Stimulated activated CD4-positive, alpha-beta T cell treated with anti-CD3 and anti-CD28 coated beads, Interleukin-1b, Interleukin-23, amount 100 ng/mL, for 4 hours (primary cell): ENCODE measurements at places on chromosomes 11 and 22.

DNA sequence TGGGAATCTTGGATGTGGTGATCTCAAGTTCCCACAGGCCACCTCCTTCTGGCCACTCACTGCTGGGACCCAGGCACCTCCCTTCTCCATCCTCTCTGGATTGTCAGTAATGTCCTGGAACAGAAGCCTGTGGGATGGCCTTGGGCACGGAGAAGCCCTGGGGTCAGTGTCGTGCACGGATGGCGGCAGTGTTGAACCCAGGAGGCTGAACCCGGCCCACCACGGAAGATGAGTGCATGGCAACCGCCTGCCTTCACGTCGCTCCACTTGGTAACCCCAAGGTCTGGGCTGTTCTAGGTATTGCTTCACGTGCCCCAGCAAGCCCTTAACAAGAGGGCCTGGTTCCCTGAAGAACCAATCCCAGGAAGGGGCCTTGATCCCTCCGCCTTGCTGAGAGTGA lies 7.1 kb downstream of the THYN1 start:
- DNase-seq, result no peak

DNA sequence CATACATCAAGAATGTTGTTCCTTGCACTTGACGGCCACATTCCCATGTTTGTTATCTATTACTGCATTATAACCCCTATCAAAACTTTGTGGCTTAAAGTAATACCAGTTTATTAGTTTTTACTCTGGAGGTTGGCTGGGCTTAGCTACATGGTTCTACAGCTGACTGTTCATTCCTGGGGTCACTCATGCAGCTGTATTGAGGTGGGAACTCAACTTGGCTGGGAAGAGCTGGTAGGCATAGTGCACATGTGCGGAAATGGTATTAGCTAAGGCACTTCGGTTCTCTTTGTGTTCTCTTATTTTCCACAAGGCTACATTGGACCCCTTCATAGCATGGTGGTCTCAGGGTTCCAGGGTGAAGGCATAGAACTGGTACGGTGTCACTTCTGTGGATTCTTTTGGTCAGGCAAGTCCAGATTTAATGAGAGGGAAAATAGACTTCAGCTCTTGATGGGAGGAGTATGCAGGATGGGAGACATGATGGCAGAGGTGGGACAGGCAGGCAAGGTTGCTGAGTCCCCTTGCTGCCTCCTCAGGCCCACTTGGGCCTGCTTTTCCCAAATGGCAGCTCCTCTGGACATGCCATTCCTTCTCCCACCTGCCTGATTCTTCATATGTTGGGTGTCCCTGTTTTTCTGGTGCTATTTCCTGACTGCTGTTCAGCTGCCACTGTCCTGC lies 16.1 kb downstream of the YDJC start:
- DNase-seq, result no peak

- DNase-seq, result no peak
Measured at GRCh38 chr11:89457190-89457589, 34.0 kb downstream of the NOX4 start.

DNA sequence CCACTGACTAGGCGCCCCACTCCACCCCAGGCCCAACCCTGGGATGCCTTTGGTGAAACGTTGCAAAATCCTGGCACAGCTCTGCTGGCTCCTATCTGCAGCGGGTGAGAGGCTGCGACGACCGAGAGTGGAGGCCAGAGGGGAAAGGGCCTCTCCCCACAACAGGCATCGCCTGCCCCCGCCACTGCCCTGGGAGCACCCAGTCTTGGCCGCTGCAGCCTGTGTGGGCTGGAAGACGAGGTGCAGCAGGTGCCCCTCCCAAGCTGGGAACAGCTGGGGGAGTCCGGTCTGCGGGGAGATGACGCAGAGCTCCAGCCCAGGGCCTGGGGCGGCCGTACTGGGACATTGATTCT lies 4.2 kb upstream of the PIM3 start:
- no peak for DNase-seq

DNA sequence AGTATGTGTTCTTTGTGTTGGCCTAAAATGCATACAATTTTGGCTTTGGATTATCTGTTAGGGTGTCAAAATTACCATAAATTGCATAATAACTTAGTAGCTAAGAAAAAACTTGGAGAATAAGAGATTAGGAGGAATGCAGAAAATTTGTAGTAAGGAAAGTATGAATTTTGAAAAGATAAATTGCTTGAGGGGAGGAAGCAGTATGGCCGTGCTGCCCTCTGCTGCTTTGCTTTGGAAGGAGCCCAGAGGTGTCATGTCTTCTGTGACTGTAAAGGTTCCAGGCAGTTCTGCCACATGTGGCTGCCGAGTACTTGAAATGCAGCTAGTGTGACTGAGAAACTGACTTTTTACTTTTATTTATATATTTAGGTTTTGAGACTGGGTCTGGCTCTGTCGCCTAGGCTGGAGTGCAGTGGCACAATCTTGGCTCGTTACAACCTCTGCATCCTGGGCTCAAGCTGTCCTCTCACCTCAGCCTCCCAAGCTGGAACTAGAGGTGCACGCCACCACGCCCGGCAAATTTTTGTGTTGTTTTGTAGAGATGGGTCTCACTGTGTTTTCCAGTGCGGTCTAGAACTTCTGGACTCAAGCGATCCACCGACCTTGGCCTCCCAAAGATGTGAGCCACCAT lies 1.8 kb downstream of the ADSL start:
- DNase-seq, result peak; percentile 56

DNA sequence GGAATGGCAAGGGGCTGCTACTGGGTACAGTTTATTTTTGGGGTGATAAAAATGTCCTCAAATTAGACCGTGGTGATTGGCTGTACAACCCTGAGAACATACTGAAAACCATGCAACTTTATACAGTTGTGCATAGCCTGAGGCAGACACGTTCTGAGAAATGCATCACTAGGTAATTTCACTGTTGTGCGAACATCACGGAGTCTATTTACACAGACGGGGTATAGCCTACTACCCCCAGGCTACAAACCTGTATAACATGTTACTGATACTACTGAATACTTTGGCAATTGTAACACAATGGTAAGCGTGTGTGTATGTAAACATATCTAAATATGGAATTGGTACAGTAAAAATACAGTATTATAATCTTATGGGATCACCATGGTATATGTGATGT lies 23.6 kb downstream of the NARS2 start:
- no peak for DNase-seq

GRCh38 chr11:78907636-78908035 lies 333.0 kb upstream of the NARS2 start:
- no peak for DNase-seq

- DNase-seq, result no peak
Measured at GRCh38 chr11:73715541-73715940, 45.3 kb downstream of the RAB6A start.

GRCh38 chr11:103978616-103979595 lies 57.5 kb upstream of the DDI1 start:
- no peak for DNase-seq

DNA sequence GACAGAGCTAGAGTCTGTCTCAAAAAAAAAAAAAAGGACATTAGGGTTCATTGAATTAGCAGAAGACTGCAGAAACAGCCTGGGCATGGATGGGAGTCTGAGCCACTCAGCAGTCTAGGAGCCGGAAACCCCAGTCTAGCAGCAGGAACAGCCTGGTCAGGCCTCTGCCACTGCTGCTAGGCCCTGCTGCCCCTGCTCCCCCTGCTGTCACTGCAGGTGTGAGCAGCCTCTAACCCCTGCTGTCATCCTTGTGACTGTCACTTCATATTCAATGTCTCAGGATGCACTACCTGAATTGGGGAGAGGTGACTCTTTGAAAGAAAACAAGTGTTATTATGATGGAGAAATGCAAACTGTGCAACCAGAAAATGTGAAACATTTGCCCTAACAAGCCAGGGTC lies 7.0 kb upstream of the DDX17 start:
- no peak for DNase-seq

GRCh38 chr11:65274735-65275682 lies 13.2 kb downstream of the POLA2 start:
- no peak for DNase-seq

- no peak for DNase-seq
Measured at GRCh38 chr11:19800162-19800561, 87.5 kb downstream of the NAV2 start.
